ENCODE measurements at places on chromosomes 2 and 18.

- peak; percentile 96 for DNase-seq
Observed at GRCh38 chr2:69082430-69082997, 69.5 kb downstream of the ANTXR1 start.

GRCh38 chr2:69428981-69429380 is 8.3 kb downstream of the NFU1 start:
- no peak for DNase-seq

- no peak for DNase-seq
Observed at GRCh38 chr2:14363137-14363536, 269.4 kb upstream of the LRATD1 start.

- no peak for DNase-seq
Observed at GRCh38 chr2:143564419-143564818, 435.2 kb downstream of the ARHGAP15 start.

DNA sequence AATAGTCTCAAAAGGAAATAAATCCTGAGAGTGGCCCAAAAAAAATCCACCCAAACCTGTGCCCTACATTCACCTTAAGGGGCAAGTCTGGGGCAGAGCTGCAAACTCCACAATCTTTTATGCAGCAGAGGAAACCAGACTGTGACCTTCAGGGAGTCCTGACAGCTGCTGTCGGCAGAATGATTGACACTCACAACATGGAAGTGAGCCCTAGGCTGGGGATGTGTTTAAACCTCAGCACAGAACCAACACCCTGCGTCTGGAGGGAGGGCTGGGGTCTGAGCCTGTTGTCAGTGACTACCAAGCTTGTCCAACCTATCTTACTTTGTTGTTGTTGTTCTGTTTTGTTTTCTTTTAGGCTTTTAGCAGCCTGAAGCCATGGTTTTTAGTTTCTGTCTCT is 39.6 kb downstream of the CRACDL start:
- no peak for DNase-seq

- DNase-seq: no peak
Observed at GRCh38 chr2:223109341-223109740, 57.4 kb downstream of the KCNE4 start.

DNA sequence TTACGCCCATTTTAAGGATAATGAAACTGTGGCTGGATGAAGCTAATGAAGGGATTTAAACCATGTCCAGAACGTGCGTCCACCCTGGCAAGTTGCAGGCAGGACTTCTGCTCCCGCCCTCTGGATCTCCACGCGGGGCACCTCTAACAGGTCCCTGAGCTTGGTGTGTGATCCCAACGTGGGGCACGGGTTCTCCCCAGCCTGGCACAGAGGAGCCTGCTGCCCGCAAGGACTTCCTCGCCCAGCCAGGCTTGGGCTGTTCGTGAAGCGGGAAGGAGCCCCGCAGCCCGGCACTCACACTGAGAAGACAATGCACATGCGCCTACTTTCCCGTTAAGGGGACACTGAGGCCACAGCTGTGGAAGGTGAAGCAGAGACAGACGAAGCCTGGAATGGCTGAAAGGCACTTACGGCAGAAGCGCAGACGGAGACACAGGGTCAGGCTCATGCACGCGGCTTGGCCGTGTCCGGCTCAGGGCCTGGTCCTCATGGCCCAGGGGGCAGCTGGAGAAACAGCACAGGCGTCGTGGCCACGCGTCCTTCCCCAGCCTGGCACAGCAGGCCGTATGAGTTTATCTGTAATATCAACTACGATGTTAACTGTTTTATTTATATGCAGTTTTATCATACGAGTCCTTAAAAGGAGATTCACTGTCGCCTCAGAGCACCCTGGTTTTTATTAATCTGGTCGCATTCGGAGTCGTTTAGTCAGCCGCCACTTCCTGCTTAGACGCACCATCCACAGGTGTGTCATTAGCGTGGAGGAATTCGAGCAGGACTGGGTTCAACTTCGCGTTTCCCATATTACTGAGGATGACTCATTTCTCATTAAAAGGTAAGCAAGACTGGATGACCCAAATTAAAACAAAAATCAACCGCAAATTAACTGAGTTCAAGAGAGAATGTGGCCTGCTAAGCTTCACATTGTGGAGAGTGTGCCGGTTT is 835.9 kb downstream of the GALR1 start:
- DNase-seq: no peak

DNA sequence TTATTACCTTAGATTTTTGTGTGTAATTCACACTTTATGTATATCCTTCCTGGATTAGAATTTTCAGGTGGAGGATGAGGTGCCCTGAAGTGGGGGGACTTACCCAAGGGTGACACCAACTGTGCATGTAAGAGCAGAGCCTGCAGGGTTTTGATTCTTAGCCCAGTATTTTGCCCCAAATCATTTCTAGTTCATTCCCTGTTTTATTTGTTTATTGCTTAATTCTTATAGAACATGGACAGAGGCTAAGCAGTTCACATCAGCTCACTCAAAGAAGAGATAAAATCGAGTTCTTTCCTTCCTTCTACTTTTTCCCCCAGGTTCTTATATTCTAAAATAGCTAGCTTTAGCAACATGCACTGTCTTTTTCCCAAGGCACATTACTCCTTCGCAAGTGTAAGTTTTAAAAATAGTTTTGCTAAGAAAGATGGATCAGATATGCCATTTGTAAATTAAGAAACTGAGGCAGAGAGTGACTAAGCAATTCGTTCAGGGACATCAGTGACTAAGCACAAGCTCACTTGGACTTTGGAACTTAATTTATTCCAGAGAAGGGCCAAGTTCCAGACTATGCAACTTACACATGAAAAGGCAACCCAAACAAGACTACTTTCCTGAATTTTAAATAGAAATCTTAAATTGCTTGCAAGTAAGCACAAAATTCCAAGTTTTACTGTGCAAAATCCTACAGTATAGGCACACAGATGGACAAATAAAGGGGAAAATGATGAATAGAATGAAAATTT is 427.9 kb upstream of the POU3F3 start:
- no peak for DNase-seq

DNA sequence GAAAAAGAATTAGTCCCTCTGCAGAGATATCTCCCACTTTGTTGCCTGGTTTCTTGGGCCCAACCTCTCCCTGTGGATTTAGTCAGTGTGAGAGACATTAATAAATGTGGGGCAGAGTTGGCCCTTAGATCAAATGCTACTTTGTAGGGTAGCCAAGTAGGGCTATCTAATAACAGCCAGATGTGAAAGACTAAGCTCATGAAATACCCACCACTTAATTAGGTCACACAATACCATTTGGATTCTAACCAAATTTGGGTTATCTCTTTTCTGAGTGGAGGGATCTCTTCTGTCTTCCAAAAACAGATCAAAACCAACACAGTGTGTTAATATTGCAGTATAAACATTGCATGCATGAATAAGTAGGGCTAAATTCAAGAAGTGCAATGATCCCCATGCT is 626.8 kb upstream of the ZEB2 start:
- DNase-seq: no peak

DNA sequence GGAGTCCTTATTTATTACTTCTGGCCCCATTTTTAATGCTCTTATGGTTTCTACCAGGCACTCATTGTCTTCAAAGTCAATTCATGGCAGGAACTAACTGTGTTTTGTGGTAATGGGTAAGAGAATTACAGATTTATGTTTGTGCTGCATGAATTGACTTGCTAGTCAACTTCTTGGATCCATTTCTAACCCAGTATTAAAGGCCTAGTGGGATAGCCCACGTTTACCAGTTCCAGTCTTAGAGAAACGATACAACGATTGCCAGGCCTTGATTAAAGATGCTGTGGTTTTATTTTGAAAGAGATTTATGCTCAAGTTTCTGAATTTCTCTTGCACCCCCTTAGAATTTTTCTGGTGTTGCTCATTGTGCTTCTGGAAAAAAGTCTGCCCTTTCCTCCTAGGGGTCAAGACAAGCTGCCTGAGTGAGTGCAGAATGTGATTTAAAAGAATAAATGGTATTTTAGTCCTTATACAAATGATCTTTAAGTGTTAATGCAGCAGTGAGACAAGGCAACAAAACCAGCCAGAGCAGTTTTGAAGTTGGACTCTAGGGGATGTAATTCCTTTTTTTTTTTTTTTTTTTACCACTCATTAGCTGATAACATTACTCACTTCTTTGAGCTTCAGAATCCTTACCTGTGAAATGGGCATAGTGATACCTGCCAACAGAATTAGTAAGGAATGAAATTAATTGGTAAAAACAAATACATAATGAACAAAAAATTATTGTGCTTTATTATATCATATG is 101.5 kb downstream of the ARHGAP15 start:
- DNase-seq: no peak

DNA sequence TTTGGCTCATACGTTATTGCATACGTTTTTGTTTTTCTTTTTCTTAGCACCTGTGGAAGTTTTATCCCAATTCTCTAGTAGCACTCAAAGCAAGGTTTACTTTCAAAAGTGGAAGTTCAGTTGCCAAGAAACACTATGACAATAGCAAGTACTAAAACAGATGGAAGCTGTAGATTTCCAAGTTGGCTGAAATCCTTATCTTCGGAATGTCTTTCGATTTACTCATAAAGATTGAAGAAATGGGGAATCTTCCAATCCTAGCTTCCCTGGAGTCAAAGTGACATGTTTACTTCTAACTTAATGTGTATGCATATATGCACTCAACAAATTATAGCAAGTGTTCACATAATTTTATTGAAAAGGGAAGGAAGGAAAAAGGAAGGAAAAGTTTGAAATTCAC is 307.4 kb downstream of the CTNNA2 start:
- DNase-seq: no peak

- no peak for DNase-seq
Observed at GRCh38 chr2:166881177-166881576, 7.1 kb upstream of the XIRP2 start.

GRCh38 chr18:35197296-35197695 is 43.5 kb upstream of the ZNF397 start:
- no peak for DNase-seq

DNA sequence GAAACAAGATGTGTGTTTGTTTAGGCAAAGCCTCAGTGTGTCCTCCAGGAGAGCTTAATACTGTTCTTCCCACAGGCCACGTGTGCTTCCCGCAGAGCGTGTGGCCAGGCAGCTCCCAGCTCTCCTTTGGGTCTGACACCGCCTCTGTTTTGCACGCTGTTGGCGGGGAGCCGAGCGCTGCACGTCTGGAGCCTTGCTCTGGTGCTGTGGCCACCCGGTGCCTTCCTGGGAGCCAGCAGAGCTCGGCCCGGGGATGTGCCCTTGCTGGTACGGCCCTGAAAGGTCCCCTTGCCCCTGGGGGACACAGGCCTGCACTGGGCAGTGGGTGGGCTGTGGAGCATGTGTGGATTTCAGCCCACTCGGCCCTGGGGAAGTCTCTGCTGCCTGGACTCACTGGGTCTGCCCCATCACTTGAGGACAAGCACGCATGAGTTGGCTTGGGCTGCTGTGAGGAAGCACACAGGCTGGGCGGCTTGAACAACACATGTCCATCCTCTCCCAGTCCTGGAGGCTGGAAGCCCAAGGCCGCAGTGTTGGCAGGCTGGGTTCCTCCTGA is 160.7 kb upstream of the HDAC4 start:
- DNase-seq: peak; percentile 85

DNA sequence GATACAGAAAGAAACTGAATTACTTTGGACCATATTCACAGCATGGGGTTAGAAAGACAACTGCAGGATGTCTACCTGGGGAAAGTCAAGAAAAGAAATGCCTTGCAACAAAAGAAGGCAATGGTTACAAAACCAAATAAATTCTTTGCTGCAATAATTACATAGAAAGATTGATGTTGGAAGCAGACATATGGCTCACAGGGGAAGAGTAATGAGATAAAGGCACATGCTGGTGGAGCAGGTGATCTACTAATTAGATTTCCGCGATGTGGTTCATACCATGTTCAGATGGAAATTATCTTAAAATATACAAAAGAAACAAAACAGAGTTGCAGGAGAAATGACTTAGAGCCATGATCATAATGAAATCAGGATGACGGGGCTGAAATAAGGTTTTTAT is 718.8 kb upstream of the PKDCC start:
- no peak for DNase-seq

GRCh38 chr2:239202836-239203235 is 198.0 kb downstream of the HDAC4 start:
- no peak for DNase-seq

DNA sequence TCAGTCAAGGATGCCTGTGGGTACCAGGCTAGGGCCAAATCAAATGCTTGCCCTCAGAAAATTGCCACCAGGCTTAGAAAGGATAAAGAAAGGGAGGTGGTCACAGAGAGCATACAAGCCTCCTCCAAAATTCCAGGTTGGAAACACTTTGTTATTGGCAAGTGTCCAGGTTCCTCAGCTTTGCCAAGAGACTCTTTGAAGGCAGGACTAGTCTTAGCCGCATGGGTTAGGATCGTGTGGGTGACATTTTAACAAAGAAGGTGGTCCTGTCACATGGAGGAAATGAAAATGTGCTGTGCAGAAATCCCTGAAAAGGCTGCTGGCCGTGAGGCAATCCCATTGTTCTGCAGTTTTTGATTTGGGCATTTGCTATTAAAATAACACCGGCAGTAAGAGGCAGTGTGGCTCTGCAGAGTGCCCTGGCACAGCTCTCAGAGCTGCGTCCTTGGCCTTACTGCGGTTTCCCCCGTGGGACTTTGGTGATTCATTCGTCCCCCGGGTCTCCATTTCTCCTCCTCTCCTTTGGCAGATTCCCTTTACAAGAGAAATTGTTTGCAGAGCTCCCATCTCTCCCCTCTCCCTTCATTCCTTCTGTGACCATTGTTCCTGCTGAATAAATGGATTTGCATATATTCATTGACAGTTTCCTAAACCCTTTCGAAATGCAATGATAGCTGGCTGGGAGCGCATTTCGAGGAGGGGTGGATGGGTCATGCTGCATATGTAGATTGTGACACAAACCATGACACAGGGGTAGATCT is 187.3 kb downstream of the VAPA start:
- no peak for DNase-seq

- DNase-seq: peak; percentile 32
Observed at GRCh38 chr2:215171151-215171550, 32.7 kb upstream of the ABCA12 start.

DNA sequence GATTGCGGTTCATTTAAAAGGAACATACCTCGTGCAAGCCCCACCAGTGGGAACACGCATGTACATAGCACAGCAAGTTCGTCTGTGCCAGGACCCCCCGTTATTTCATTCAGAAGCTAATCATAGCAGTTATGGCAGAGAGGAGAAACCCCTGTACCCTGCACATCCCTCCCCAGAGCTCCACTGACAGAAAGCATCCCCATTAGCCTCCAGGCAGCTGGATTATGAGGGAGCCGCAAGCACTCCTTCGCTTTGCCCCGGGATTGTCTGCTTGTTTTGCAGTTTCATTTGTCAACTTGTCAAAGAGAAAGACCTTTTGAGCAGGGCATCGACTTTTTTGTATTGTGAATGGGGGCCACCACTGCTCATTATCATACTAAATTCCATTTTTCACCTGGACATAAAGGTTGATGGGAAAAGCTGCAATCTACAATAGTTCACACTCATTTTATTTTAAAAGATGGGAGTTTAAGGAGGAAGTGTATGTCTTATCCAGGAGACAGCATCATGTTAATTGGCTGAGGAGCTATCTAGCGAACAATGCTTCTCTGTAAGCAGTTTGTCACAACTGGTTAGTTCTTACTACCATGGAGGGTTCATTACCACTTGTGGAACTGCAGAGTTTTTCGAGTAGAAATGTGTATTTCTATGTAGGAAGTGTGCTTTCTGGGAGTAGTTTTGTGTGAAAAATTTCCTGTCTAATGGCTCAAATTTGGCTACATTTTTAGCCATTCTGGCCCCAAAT is 255.3 kb downstream of the THSD7B start:
- DNase-seq: no peak

- no peak for DNase-seq
Observed at GRCh38 chr2:142975239-142975638, 97.8 kb downstream of the KYNU start.
